Activated CD8-positive, alpha-beta memory T cell treated with anti-CD3 and anti-CD28 coated beads, Interleukin-2, amount 10 ng/mL, durations not matched to agents 7 days and 5 days (primary cell): ENCODE measurements at places on chromosomes 2 and 18. TPM values are rescaled to one million over a fixed set of nuclear protein-coding genes. Genes with fewer than 3 reads are reported as not detected.

- no peak for DNase-seq
Measured at GRCh38 chr2:237675316-237675715, 47.9 kb downstream of the LRRFIP1 start.

- DNase-seq: peak; percentile 56
Measured at GRCh38 chr2:126886211-126886915, 12.3 kb upstream of the TEX51 start.

GRCh38 chr18:24246143-24246542 lies 107.3 kb downstream of the CABYR start:
- peak; percentile 64 for DNase-seq

Gene SPATA3
- 1.2 TPM for total RNA-seq

Gene MGAT4A
- total RNA-seq: 72.0 TPM

DNA sequence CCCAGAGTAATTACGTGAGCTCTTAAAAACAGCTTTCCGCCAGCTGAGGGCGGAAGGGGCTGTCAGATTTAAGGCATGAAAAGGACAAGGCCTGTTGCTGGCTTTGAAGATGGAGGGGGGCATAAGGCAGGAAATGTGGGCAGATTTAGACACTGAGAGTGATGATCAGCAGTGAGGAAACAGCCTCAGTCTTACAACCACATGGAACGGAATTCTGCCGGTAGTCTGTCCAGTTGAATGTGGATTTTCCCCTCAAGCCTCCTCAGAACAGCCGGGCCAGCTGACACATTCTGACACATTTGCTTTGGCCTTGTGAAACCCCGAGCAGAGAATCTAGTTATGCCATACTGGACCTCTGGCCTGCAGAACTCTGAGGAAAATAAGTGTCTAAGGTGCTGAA lies 16.6 kb downstream of the POLE4 start:
- no peak for DNase-seq

Gene HOXD12
- total RNA-seq: not detected

DNA sequence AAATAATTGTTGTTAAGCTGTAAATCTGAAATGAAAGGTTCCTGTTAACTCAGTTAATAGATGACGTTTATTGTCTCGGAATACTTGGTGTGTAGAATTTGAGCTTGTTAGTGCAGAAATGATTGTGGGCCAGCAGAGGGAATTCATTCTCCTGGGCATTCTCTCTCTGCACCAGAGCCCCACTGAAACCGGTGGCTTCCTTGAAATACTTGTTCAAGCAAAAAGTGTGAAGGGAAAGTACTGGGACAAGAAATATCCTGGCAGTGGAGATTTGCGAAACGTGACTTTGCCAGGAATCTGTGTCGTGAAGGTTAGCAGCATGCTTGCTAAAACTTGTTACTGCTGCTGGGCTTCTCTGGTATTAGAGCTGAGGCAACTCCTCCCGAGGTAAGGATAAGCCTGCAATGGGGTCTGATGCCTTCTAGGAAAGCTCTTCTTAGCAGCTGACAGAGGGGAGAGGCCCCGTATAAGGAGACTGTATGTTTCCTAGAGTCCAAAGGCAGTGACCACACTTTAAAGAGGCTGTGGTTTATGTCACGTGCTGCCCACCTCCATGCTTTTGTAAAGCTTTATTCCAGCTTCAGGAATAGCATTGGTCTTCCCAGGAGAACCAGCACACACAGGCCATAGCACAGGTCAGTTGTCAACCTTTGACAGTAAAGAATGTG lies 2.0 kb downstream of the ITGA6 start:
- DNase-seq: no peak

Gene PLB1
- 1.2 TPM for total RNA-seq

Gene C2orf80
- total RNA-seq: not detected

GRCh38 chr2:41510108-41510507 lies 537.7 kb upstream of the PKDCC start:
- no peak for DNase-seq

Gene CGREF1
- total RNA-seq: 2.5 TPM

GRCh38 chr2:37323781-37324535 lies 675 bp downstream of the PRKD3 start:
- DNase-seq: peak; percentile 46

Gene SLC40A1
- total RNA-seq: 1.3 TPM

DNA sequence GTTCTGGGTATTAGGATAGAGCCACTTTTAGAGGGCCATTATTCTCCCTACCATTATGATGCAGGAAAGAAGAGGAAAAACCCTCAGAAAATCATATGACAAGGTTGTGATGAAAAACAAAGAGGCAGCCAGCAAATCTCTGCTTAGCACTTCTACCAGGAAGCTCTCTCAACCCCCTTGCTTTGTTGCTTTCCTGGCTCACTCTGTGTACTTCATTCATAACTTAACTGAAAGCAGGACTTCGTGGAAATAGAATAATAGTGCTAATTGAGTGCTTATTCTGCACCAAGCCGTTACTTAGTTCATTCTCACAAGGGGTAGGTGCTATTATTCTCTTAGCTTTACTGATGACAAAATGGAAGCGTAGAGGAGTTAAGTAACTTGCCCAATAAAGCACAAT lies 354.1 kb downstream of the HRH4 start:
- no peak for DNase-seq

- no peak for DNase-seq
Measured at GRCh38 chr2:222884114-222884771, 23.4 kb downstream of the ACSL3 start.

DNA sequence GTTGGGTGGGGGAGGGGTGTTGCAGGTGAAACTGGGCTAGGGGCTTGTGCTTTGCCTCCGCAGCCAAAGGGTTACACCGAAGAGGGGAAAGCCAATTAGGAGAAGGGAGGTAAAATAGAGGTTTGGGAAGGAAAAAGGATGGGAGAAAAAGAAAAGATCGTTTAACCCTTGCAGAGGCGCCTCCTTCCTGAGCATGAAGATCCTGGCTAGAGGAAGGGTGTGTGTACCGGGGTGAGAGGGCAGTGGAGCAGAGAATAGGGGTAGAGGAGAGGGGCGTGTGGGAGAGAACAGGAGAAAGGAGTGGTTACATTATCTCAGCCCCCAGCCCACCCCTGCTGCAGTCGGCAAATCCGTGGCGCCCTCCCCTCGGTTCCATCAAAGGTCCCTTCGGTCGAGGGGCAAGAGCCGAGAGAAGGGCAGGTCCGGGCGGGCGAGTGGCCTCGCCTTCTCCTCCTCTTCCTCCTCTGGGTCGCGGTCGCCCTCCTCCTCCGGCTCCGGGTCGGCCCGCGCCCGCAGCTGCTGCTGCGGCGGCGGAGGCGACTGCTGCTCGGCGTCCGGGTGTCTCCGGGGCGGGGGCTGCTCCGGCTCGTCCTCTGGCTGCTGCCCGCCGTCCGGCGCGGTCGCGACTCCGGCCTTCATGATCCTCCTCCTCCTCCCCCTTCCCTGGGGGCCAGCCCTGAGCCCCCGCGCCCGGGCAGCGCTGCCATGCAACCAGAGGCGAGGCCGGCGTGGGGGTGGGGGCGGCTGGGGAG lies 1.1 kb downstream of the MARCHF4 start:
- no peak for DNase-seq

DNA sequence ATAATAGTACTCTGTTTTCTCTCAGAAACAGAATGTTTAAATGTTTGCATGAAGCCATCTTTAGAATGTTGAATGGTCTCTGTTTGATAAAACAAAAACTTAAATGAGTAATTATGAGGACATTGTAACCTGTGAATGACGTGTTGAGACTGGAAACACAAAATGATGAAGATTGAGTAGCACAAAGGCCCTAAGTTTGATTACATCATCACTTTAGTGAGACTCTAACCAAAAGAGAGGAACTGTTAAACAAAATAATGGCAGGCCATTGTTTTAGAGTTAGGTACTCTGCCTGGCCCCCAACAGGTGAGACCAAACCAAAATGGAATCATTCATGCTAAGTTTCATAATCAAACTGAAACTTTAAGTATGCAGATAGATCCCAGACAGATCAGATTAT lies 1561.7 kb upstream of the SLC39A10 start:
- DNase-seq: no peak
